ENCODE measurements at places on chromosomes 3 and 15.

- DNase-seq, result no peak
Measured at GRCh38 chr15:98914626-98915025, 93.0 kb downstream of the PGPEP1L start.

GRCh38 chr3:4551051-4551711 is 58.0 kb downstream of the ITPR1 start:
- DNase-seq, result no peak

GRCh38 chr15:88636050-88636449 is 2.8 kb upstream of the ISG20 start:
- peak; percentile 70 for DNase-seq

DNA sequence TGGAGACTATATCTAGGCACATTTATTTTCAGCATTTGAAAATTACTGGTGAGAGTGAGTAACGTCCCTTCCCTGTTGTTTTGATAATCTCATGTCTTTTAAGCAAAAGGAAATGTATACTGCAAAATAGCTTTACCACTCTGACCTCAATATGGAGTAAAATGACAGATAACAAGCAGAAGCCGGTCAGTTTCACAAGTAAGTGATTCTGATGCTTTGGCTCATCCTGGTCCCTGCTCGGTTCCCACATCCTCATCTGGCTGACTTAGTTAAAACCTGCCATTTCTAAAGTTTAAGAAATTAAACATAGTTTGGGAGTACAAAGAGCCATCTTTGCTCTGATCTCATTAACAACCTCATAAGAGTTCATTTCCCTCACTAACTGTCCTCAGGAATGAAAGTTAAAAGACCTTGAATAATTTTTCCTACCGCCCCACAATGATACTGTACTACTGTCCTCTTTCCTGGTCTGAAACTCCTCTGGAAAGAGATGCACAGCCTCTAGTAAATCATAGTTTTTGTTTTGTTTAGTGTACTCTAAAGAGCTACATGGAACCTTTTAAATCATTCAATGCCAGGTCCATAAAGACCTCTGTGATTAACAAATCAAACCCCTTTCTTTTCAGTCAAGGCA is 72.3 kb upstream of the ICE2 start:
- no peak for DNase-seq

- DNase-seq, result no peak
Measured at GRCh38 chr3:23649448-23649847, 156.3 kb upstream of the UBE2E1 start.

DNA sequence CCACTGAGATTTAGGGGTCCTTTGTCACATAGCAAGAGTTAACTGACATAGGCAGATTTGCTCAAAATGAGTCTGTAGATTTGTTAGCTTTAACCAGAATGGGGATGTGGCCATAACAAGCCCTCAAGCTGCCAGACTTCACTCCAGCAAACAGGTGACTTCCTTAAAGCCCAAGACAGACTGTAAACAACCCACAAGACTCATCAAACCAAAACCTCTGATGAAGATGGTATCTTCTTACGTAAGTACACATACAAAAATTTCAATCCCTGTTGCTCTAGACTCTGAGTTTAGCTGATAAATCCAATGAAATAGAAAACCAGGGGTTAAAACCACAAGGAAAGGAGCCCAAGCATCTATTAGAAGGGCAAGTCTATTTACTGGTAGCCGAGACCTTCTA is 18.2 kb upstream of the ZBTB20 start:
- no peak for DNase-seq

GRCh38 chr15:29888646-29889045 is 66.4 kb upstream of the TJP1 start:
- no peak for DNase-seq

GRCh38 chr3:7407107-7407506 is 546.2 kb downstream of the GRM7 start:
- DNase-seq, result no peak

DNA sequence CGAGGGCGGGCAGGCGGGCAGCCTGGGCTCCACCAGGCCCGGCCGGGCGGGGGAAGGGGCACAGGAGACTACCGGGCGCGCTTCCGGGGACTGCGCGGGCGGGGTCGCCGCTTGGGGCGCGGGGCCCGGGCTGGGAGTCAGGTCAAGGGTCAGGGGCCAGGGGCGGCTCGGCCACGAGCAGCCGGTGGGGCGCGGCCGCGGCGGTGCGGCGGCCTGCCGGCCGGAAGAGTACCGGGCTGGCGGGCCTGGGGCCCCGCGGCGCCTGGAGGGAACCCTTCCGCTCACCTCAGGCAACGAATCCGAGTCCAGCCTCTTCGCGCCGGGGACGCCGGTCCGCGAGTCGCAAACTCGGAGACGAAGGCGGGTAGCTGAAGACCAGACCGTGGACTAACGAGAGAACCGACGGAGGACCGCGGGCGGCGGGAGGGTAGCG is 225 bp downstream of the RHOA start:
- DNase-seq, result peak; percentile 57

- no peak for DNase-seq
Measured at GRCh38 chr3:166177130-166177529, 339.9 kb upstream of the BCHE start.

DNA sequence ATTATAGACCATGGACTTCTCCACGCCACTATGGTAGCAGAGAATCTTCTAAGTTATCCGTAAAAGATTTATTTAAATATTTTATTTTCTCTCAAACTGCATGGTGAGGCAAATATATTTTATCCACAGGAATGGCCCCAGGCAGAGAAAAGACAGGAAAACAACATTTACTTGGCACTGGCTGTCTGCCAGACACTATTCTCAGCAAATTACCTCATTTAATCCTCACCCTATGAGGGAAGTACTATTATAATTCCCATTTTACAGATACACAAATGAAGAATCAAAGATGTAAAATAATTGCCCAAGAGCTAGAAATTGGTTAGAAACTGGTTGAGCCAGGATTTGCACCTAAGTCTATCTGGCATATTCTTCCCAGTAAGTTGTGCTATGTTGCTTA is 361.4 kb upstream of the IL12A start:
- no peak for DNase-seq

DNA sequence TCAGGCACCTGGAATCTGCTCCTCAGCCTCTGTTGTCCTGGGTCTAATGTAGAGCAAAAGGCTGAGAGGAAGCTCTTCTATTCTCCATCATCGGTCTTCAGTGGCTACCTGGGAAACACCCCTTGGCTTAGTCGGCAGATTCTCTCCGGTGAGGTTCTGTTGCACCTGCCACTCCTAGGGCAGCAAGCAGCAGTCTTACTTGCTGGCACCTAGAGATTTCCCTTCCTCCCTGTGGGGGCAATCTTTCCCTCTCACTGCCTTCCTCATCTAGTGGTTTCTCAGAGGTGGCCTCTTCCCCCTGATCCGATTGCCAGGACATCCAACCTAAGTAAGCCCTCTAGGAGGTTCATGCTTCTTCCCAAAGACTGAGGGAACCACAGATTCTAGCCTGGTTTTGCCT is 60.8 kb downstream of the PLS1 start:
- no peak for DNase-seq

DNA sequence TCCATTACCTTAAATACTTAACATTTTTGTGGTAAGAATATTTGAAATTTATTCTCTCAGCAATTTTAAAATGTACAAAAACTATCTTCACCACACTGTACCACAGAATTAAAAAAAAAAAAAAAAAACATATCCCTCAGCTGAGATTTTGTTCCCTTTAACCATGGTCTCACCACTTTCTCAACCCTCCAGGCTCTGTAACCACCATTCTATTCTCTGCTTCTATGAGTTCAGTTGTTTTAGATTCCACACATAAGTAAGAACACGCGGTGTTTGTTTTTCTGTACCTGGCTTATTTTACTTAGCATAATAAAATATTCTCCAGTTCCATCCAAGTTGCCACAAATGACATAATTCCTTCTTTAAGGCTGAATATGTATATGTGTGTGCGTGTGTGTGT is 41.5 kb downstream of the CSNK1G1 start:
- no peak for DNase-seq

DNA sequence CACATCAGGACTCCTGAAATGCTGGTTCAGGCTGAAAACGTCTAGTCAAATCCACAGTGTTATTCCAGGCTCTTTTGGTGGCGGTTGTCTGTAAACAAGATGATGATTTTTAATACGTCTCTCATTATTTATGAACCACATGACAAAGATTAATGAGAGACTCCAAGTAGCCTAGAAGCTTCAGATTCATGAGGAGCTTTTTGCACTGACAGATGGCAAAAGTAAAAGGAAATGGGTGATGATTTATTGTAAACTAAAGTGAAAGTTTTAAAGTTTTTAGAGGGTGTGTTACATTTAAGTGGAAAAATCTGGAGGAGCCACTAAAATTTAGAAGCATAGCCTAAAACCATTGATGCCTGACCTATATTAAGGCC is 77.0 kb downstream of the BBX start:
- DNase-seq, result no peak

DNA sequence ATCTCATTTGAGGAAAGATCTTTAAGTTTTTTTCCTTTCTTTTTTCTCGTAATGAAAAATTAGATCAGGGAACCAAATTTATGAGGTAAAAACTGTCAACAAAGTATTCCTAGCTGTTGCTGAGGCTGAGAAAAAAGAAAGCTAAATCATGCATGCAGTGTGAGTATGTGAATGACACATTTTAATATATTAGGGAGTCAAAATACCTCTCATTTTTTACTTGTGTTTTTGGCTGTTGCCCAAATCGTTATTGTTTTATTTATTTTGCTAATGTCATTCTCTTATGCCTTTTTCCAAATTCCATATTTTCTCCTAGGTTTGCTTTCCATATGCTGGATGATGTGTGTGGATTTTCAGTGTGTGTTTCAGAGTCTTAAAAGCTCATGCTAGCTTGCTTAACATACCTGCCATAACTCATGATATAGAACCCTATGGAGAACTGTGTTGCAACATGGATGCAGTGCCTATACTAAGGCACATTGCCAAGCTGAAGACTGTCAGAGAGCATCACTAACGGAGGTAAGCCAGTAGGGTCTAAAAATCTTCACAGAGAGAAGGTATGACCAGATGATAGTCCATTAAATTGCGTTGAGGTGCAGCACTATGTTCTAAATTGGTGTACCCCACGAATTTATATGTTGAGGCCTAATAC is 629.5 kb upstream of the KCNMB2 start:
- DNase-seq, result no peak

DNA sequence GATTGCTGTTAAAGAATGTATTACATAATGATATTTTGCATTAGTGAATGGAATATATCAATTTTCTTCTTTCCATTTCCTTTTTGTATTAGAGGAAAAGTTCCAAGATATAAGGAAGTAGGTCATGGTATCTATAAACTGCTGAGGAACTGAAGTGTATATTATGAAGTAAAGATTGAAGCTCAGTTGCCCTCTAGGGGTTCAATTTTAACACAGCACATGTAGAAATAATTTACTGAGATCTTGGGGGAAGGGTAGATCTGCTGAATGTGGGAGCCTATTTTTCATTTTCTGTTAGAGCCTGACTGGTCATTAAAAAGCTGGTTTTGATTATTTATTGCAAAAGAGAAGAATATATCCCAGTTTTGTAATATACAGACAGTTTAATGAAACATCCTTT is 45.2 kb downstream of the CMC1 start:
- no peak for DNase-seq

GRCh38 chr3:195184716-195185421 is 86.1 kb downstream of the XXYLT1 start:
- DNase-seq, result no peak

DNA sequence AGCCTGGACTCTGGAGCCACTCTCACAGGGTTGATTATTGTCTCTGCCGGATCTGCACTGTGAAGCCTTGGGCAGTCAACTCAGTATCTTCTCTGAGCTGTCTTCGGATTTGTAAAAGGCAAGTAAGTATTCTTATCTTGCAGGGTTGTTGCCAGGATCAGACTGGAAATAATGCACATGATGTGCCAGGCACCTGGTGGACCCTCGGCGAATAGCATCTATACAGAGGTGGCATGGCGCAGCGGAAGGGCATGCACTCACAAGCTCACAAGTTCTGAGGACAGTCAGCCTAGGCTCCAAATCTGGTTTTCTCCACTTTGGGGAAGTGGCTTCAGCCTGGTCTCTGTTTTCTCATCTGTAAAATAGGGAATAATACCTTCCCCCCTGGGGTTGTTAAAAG is 113.9 kb downstream of the SRGAP3 start:
- DNase-seq, result no peak

- DNase-seq, result no peak
Measured at GRCh38 chr15:91291673-91292072, 191.6 kb downstream of the SV2B start.

DNA sequence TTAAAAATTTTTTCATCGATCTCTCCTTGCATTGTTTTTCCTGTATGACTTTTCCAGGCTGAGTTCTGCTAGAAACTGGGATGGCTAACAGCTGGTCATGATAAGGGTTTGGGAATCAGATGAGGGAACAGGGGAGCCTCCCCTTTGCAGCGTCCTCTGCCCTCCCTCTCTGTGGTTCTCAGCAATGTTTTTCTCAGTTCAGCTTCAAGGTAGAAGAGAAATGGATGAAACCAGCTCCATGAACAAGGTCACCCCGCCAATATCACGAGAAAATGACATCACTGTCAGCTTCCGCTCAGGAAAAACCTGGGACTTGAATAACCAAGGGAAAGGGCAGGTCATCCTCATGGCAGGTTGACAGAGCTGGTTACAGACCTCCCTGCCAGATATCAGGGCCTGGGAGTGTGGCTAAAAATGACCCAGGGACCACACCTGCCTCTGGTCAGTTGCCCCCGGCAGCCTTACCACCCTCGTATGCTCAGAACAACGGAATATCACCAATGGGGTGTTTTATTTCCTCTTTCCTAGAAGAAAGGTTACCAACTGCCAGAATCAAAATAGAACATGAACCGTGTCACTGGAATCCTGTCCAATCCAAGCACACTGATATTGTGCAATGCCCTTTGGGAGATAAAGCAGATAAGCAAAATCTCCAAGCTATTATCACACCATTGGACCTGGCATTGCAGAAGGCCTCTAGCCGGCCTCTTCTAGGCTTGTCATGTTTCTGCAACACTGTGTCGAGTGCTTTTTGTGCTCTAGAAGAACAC is 26.1 kb downstream of the LSM3 start:
- DNase-seq, result no peak

DNA sequence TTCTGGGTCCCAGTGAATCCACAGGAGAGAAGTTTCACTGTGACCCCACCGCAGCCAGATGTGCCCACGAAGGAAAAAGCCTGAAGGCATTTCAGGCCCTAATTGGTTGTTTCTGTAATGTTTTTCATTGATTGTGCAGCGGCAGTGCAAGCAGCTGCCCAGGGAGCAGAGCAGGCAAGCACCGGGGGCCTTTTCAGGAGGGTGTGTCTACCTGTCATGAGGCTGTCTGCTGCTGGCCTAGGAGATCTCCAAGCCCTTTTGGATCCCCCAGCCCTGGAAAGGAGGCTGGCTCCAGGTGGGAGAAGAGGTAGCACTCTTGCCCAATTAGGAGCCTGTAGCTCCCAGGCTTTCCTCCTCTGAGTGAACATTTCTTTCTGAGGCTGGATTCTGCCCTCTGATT is 108.8 kb downstream of the EPHB1 start:
- no peak for DNase-seq

GRCh38 chr3:120552184-120553172 is 43.7 kb upstream of the NDUFB4 start:
- DNase-seq, result no peak

- DNase-seq, result no peak
Measured at GRCh38 chr3:143134471-143134870, 14.9 kb downstream of the CHST2 start.

- DNase-seq, result no peak
Measured at GRCh38 chr3:98445949-98446406, 17.0 kb upstream of the OR5K1 start.

- no peak for DNase-seq
Measured at GRCh38 chr3:69324362-69325025, 61.4 kb downstream of the FRMD4B start.

Data from stimulated activated CD4-positive, alpha-beta T cell treated with anti-CD3 and anti-CD28 coated beads, Interleukin-2, amount 100 ng/mL, for 24 hours (primary cell).